ENCODE measurements at places on chromosomes 2 and 18.

GRCh38 chr2:47833516-47833968, 50.6 kb downstream of the MSH6 start:
- no peak for DNase-seq

GRCh38 chr18:37533647-37534584, 31.7 kb downstream of the CELF4 start:
- no peak for DNase-seq

DNA sequence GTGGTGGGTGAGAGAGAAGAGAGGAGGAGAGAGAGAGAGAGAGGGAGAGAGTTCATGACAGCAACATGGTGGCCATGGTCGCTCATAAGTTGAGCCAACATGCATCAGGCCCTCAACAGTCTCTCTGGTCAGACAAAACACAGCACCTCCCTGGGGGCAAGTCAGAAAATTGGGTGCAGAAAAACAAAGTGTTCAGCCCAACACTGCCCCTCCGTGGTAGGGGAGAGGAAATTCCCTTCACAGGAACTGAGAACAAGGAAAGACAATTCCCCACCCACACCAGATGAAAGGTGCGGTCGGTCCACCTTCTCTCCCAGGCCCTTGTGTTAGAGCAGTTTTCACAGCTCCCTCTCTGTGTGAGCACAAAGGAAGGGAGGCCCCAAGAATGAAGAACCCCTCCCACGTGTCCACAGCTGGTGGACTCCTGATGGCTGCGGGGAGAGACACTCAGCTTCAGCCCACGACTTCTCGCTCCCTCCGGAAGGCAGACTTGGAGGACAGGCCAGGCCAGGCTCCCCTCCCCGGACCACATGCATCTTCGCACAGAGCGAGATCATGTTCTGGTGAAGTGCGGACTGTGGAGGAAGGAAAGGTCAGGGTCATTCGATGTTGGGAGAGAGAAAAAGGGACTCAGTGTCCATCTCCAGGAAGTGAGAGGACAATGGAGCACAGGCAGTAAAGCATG, 181.7 kb downstream of the ANAPC1 start:
- DNase-seq, result peak; percentile 53

DNA sequence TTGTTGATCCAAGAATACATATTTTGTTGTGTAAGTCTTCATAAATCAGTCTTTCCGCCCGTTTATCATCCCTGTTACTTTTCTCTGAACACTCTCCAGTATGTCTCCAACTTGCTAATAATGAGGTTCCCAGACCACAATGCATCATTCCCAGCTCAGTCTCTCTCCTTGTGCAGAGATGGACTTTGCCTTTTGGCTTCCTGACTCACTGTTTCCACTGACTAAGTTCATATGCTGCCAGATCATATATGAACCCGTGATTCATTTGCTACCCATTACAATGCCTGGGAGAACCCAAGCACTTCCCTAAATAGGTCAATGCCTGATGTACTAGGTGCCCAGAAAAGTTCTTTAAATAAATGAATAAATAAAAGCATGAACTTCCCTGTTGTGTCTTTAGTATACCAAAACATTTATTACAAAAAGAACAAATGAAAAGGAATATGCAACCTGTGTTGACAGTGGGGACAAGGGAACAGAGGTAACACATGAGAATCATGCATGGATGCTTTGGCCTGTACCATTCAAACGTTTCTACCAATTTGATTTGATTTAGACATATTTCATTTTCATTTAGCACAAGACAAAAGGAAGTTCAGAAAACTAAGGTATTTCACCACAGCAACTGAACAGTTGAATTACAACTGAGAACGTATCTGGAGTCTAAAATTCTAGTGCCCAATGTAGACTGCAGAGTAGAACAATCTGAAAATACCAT, 215.4 kb upstream of the HNRNPA3 start:
- DNase-seq, result peak; percentile 7

- DNase-seq, result no peak
Measured at GRCh38 chr2:181203412-181203811, 223.0 kb downstream of the UBE2E3 start.

GRCh38 chr2:46097714-46098480, 199.3 kb upstream of the EPAS1 start:
- no peak for DNase-seq

- no peak for DNase-seq
Measured at GRCh38 chr2:11357428-11357972, 13.1 kb upstream of the ROCK2 start.

GRCh38 chr2:189402932-189403331, 38.3 kb upstream of the WDR75 start:
- DNase-seq, result no peak

DNA sequence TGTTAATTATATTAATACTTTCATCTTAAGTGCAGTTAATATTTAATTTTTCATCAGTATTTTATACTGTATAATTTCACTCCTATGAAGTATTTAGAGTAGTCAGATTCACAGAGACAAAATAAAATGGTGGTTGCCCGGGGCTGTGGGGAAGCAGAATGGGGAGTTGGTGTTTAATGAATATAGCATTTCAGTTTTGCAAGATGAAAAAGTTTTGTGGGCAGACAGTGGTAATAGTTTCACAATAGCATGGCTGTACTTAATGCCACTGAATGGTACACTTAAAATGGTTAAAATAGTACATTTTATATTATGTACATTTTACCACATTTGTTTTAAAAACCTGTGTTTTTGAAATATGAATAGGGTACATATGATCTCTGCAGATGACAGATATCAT, 31.2 kb downstream of the CFAP221 start:
- no peak for DNase-seq

DNA sequence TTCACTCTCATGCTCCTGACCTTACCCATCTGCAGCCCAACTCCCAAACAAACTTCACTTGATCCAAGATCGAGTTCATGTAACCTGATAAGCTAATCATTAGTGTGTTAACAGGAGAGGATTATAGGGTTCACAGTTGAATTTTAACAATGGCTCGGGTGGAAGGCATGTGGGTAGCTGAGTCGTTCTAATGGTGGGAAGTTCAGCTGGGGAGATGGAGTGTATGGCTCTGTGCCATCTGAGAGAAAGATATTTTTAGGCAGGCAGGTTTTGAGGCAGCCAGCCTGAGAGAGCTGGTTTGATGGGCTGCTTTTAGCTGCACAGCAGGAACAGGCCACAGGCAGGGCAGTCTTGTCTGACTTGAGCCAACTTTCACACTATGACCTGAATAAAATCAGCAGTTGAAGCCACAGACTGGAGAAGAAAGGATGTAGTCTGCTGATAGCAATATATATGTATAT, 17.7 kb upstream of the NFE2L2 start:
- no peak for DNase-seq

DNA sequence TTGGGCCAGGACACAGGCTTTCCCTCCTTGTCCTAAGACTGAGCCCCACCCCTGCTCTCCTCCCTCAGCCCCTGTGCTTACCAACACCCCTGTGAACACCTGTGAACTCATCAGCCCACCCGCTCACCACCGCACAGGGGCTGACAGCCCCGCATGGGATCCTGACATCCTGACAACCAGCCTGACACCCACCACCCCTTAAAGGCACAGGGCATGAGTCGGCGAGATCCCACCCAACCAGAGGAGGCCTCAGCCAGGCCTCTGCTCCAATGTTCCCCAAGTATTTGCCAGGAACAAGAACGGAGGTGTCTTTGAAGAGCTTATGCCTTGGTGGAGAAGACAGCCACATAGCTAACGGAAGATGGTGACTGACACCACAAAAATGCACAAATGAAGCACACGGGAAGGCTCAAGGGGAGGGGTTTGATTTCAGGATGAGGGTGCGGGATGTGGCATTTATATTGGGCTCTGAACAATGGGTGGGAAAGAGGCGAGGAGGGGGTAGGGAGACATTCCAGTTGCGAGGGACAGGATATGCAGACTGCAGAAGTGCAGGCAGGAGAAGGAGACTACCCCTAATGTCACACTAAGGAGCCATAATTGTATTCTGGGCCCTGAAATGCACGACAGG, 11.0 kb downstream of the RAB11FIP5 start:
- DNase-seq, result no peak

GRCh38 chr2:65511306-65511705, 78.9 kb upstream of the SPRED2 start:
- no peak for DNase-seq

GRCh38 chr2:11342551-11343367, 1.7 kb downstream of the ROCK2 start:
- no peak for DNase-seq

DNA sequence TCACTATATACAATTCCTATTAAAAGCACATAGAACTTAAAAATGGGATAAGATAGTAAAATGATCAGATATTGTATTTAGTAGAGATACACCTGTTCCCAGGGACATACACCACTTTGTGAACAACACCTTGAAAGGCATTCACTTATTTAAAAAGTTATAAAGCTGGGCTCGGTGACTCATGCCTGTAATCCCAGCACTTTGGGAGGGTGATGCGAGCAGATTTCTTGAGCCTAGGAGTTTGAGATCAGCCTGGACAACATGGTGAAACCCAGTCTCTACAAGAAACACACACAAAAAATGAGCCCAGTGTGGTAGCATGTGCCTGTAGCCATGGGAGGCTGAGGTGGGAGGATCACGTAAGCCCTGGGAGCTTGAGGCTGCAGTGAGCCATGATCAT, 90.9 kb downstream of the RAPGEF4 start:
- no peak for DNase-seq

GRCh38 chr2:187102381-187102780, 253.4 kb upstream of the ZSWIM2 start:
- no peak for DNase-seq

GRCh38 chr2:230330725-230331124, 3.7 kb downstream of the SP140L start:
- no peak for DNase-seq

DNA sequence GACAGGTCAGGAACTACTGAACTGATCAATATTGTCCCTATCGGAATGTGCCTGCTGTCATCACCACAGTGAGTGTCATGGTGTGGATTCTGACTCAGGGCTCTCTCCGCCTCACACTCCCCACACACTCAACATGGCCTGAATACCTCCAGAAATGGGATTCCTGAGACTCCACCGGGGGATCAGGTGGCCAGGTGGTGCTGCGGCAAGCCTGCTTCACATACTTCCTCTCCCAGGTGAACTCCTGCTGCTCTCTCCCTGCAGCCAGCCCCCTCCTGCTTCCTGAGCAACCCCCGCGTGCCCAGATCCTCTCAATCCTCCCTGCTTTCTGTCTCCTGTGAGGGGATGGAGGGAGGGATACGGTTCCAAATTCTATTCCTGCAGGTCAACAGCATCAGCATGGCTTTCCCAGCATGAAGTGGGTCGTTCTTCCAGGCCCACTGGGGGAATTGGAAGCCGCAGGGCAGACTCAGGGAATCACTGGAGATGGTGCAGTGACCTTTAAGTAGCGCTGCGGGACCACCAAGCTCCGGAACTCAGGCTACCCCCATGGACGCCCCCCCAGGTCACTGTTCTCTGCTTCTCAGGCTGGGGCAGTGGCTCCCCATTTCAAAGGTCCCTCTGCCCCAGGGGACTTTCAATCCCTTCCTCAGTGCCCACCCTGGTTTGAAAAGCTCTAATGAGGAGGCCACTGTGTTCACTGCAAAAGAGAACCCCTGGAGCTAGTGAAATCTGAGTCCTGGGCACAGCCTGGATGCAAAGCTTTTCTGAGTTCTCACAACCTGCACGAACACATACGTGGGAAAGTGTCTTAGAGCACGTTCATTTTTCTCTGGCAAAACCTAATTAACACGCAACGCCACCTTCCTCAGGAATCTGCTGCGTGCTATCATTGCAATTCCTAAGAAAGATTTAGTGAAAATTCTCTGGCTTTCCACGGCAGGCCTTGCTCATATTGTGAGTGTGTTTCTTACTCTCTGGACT, 168.4 kb downstream of the ZFP36L2 start:
- DNase-seq, result no peak

DNA sequence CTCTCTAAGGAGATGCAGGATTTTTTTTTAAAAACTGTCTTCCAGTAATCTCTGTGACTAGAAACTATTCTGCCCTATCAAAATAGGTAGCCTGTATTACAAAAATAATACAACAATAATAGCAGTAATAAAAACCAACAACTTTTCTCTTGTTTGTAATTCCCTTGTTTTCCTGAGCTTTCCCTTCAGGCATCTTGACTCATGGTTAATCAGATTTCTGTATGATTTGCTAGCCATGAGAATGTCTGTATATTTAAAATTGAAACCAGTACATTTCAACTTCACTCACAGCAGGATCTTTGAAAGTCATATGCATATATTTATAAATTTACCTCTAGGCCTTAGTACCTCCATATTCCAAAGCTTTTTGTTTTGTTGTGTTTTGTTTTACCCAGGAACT, 38.2 kb downstream of the SLC4A10 start:
- DNase-seq, result no peak

DNA sequence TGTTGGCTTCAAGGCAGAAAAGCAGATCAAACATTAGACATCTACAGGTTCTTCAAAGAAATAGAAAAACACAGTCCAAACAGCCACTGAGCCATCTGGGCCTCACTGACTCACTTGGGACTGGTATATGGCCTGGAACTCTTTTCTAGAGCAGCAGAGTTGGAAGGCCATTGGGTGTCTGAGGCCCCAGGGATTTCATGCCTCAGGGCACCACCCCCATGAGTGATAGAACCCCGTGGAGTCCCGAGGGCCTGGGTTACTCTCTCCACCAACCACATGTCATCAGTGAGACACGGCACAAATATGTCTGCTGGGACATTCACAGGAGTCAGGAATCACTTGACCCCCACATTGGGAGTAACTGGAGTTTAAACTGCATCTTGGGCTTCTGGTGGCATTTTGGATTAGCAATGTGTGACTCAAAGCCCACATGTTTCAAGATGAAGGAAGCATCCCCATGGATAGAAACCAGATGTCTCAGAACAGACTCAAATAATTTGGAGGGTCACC, 44.0 kb downstream of the CAPN13 start:
- no peak for DNase-seq

- DNase-seq, result no peak
Measured at GRCh38 chr18:61764381-61764780, 128.4 kb downstream of the RNF152 start.

GRCh38 chr2:158773121-158773520, 22.0 kb upstream of the DAPL1 start:
- no peak for DNase-seq

- DNase-seq, result no peak
Measured at GRCh38 chr2:136323935-136324334, 206.0 kb upstream of the CXCR4 start.

DNA sequence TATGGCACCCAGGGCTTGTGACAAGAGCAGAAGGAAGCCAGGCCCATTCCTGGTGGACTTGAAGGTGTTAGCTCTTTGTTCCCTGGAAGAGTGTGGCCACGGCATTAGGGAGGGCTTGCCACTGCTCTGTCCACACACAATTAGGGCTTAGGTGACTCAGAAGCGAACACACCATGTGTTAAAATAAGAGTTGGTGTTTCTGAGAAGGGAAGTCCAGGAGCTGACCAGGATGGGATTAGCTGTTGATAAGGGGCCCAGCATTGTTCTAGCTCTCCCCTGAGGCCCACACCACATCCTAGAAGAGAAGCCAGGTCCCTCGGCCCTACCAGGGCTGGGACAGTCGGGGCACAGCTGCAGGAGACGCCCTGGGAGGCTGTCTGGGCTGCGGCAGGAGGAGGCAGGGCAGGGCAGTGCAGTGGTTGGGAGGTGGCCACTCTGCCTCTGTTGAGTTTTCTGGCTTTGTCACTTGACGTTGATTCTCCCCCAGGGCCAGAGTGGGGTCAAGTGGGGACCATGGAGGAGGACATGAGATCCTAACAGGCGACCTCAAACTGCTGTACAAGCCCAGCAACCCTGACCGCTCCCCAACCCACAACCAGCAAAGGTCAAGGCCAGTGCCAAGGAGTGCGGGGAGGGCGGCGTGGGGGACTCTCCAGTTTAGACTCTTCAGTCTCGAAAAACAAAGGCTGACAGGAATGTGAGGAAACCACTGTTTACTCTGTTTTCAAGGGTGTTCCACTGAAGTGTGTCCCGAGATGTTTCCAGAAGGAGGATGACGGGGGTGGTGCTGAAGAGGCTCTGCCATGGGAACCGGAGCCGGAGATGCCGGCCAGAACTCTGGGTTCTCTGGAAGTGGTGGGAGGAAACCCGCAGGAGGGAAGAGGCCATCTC, 16.8 kb downstream of the GNLY start:
- DNase-seq, result no peak

Measured in stimulated activated CD4-positive, alpha-beta T cell treated with anti-CD3 and anti-CD28 coated beads, Interleukin-12 subunit alpha, Interleukin-12 subunit beta, amount 100 ng/mL, for 24 hours (primary cell).